ENCODE measurements at places on chromosomes 7 and 10.

- DNase-seq = no peak
Measured at GRCh38 chr7:43296306-43296705, 183.9 kb downstream of the HECW1 start.

- no peak for DNase-seq
Measured at GRCh38 chr10:101572126-101572525, 15.9 kb downstream of the POLL start.

DNA sequence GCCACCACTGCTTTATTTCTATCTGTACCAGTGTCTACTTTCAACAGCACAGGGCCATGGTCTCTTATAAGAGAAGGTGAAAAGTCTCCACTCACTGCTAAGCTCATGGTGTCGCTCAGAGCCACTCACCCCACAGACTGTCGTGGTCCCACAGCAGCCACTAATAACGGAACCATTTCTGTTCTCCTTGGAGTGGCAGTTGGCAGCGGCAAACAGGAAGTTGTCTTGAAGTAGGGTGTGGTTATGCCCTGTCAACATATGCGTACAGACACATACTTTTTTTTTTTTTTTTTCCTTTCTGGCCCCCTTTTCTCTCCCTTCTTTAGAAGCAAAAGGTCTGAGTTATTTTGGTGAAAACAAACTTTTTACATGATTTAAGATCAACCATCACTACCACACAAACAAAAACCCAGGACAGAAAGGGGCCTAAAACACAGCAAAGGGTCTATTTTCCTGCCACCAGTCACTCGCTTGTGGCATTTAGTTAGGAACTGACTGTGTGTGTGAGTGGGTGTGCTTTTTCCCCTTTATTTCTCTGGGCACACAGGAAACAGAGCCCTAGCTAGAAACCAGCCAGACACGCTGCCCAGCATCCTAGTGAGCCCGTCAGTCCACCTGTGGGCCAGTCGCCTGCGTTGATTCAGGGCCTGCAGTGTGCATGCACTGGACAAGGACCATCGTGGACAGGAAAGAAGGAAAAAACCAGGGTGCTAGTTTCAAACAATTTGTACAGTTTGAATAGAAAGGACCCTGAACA lies 96.7 kb upstream of the EFCAB10 start:
- DNase-seq = no peak

DNA sequence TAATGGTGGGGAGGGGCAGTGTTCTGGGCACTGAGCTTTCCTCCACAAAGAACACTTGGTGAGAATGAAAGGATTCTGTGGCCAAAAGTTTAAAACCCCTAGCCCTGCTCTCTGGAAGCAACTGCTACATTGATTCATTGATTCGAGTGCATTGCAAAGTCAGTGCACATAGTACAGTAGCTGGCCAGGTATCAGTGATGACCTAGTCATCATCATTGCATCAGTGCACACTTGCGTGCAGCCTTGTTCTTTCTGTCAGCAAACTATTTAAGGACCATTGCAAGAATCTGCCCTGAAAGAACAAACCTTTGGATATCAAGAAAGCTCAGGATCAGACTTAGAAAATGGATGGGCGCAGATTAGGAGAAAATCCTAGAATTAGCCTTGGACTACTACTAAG lies 47.4 kb downstream of the CUL1 start:
- no peak for DNase-seq

DNA sequence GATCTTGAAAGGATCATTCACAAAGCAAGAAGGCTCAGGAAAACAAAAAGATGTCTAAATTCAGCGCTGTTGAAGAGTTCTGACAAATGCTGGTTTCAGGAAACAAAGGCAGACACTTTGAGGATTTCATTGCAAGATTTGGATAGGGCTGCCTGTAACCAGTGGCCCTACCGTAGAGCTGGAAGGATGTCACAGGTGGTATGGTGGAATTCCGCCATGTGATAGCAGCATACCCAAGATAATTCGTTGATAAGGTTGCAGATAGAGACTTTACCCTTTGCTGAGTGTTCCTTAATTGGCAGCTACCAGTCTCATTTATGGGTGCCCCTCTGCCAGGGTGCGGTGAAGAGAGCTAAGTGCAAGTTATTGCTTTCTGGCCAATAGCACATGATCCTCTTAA lies 100.1 kb downstream of the WDR11 start:
- DNase-seq = no peak
